Mucosa of descending colon (tissue), 3 donors: ENCODE measurements at places on chromosomes 7 and 10.

- peak; percentile 10 for DNase-seq
Observed at GRCh38 chr7:157602581-157602980, 265.8 kb downstream of the DNAJB6 start.

GRCh38 chr7:129375141-129375938 lies 58.9 kb upstream of the STRIP2 start:
- DNase-seq: no peak

DNA sequence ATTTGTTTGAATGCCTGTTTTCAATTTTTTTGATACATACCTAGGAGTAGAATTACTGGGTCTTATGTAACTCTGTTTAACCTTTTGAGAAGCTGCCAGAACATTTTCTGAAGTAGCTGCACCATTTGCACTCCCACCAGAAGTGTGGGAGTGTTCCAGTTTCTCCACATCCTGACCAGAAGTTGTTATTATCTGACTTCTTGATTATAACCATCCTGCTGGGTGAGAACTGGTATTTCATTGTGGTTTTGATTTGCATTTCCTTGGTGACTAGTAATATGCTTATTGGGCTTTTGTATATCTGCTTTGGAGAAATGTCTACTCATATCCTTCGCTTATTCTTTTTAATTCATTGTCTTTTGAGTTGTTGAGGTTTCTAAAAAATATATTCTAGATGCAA lies 117.2 kb upstream of the GLCCI1 start:
- DNase-seq: no peak

- no peak for DNase-seq
Observed at GRCh38 chr10:33122014-33122809, 164.2 kb upstream of the ITGB1 start.

DNA sequence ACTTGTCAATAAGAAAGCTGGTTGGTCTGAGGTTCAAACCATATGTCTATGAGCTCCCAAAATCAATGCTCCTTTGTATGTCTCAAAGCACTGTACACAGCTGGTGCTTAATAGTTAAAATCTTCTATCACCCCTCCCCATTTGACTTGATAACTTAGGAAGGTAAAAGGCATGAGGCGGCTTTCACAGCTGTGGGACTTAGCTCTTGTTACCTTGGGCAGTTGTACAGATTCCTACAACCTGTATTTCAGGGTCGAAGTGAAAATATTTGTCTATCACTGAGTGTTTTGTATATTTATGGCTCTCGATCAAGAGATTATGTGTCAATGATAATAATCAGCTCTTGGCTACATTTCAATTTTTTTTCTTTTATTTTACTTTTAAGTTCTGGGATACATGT lies 992 bp upstream of the KIFBP start:
- DNase-seq: no peak

DNA sequence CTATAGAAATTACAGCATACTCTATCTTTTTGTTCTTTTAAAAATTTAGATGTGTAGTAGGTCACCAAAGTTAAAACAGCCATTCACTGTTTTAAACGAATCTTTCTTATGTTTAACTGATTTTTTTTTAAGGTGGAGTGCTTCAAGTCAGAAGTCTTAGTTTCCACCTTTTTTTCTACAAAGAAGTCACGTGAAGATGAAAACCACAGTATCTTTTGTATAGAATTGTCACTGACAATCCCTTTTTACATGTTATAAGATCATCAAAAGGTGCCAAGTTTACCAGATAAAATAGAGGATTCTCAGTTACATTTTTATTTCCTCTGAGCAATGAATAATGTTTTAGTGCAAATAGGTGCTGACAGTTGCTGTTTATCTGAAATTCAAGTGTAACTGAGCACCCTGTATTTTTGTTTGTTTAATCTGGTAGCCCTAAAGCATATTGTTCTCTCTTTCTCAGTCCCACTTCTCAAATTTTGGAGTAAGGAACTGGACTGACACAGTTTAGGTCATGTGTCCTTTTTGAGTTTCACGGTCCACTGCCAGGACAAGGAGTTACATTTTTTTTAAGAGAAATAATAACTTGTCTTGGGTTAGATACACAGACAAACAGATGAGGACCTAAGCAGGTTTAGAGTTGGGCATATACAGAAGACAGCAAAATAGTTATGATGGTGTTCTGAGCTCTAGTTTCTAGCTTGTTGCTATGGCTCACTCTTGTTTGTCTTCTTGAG lies 233.2 kb upstream of the MBL2 start:
- DNase-seq: no peak

DNA sequence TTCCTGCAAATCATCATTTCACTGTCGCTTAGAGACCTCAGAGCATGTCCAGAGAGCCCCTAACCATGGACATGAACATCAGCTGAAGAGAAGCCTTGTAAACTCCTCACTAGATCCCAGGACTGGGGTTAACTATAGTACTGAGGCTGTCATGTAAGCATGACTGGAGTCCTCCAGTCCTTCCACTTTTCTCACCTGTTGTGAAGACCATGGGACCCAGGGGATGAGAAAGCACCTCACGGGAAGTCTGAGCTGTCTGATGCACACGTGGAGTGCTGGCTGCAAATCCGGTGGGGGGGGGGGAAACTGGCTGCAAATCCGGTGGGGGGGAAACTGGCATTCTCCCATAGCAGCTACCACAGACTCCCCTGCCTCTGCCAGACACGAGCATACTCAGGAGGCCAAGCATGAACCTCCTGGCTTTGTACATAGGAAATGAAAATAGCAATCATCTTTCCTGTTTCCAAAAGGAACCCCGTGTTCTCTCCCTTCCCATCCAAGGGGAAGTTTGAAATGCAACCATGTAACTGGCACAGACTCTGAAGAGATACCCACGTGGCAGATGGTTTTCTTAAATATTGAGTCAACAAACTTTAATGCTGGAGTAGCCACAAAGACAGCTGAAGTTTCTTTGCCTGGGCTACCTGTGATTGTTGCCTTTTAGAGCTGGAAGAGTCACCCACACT lies 261.4 kb downstream of the ZMYND11 start:
- DNase-seq: no peak

GRCh38 chr10:87559392-87559791 lies 54.7 kb downstream of the MINPP1 start:
- no peak for DNase-seq

DNA sequence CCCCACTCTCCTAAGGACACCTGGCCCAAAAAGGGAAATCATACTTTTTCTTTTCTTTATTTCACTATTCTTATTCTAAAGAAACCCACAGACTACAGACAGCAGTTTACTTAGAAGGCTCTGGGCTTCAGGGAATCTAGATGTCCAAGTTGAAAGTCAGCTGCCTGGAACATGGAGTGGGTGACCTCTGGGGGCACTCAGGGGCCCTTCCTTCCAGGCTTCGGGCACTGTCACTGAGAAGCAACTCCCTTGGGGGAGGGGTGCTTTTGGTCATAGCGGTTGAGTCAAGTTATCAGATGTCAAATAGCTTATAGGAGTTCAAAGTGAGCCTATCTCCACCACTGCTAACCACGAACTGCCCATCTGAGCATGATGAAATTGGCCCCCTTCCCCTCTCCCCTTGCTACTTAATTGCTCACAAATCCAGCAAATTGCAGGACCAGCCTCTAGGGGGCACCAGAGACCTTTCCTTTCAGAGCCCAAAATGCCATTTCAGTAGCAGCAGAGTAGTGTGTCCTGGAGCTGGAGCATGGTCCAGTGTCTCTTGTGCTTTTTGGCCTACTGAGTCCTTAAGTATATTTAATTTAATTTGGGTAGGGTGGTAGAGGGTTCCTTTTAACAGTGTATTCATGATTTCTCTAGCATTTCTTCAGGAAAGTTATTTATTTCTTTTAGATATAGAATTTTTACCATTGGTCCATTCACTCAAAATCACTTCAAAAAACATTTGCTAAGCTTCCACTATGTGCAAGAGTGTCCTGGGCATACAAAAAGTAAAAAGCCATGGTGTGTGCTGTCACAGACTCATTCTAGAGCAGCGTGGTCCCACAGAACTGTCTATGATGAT lies 463.8 kb downstream of the KCNMA1 start:
- peak; percentile 68 for DNase-seq

GRCh38 chr10:86888585-86889381 lies 68.6 kb downstream of the MMRN2 start:
- DNase-seq: no peak

DNA sequence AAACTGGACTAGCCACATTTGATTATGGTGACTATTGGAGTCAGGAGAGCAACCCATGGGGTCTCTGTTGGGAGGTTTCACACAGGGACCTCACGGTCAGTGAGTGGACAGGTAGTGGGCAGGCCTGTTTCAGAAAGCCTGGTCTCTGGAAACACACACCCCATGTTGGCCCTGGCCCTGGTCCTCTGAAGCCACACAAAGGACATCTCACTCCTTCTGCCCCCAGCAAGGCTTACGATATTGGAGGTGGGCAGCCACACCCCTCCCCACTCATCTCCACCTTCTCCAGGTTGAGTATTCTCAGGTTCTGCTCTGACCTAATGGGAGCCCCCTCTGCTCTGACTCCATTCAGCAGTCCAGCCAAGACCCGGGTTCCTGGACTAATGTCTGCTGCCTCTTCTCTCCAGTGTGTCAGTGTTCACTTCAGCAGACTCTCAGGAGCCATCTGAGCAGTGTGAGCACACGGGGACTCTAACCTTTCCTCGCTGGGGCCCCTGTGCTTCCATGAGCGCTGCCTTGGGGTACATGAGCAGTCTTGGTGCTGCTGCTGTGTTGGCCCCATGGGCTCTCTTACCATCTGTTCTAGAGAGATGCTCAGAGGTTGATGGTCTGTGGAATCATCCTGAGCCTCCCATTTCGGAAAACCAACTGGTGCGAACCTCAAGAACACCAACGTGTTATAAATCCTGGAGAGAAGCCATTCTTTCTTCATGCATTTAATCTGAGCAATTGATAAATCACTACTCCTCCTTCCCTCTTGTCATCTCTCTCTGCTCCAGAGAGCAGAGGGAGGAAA lies 748.6 kb downstream of the GRID1 start:
- no peak for DNase-seq

- DNase-seq: peak; percentile 62
Observed at GRCh38 chr10:77844713-77845445, 81.7 kb downstream of the DLG5 start.

DNA sequence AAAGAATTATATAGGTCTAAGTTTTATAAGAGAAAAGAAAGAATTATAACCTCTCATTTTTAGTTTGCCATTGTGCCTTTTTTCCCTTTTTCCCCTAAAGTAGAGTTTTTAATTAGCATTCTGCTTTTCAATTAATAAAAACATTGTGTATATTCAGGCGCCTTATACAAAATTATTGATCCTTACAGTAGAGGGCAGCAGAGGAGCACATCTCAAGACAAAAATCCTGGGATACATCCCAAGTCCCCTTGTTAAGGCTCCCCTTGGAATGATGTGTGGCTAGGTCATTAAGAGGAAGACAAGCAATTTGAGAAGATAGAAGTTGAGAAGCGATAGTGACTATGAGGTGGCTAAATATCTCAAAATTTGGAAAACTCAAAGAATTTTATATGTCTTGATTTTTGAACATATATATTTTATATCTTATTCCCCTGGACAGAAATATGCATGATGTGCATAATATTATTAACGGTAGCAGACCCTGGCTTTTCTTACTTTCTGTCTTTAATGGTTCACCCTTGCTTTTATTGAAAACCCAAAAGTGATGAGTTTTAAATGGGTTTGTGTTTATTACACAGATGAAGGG lies 19.1 kb upstream of the TPK1 start:
- no peak for DNase-seq

DNA sequence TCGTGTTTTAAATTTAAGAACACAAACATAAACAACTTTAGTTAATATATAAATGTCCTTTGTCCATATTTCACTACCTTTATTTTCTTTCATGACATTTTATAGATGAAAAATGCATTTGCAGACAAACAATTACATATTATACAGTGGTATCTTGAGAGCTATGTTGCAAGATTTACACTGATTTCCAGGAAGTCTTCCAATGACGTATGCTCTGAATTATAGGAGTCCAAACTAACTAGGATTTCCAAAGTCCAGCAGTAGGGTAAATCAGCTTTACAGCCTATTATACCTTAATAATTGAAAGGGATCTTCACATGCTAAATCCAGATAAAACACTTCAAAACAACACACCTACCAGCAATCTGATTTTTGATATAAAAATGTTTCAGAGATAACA lies 69.4 kb downstream of the HYCC1 start:
- DNase-seq: no peak

DNA sequence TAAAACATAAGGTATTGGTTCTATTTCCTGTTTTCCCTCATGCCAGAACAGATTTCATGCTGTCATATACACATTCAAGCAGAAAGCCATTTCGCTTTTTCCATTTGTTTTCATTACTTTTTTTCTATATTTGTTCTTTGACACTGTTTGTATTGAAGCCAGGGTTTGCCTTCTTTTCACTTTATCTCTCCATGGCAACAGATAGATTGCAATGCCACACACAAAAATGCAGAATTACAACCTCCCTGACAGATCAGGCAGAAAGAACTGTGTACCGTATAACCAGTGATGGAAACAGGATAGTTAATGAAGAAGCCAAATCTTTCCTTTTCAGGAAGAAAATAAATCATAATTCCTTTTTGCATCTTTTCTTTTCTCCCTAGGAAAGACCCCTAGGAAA lies 103.0 kb upstream of the PCGF5 start:
- DNase-seq: no peak

- no peak for DNase-seq
Observed at GRCh38 chr7:34158368-34159153, 253.2 kb downstream of the BMPER start.

GRCh38 chr10:123614888-123615287 lies 51.3 kb upstream of the GPR26 start:
- DNase-seq: no peak

GRCh38 chr7:129438839-129439651 lies 4.8 kb downstream of the STRIP2 start:
- no peak for DNase-seq

DNA sequence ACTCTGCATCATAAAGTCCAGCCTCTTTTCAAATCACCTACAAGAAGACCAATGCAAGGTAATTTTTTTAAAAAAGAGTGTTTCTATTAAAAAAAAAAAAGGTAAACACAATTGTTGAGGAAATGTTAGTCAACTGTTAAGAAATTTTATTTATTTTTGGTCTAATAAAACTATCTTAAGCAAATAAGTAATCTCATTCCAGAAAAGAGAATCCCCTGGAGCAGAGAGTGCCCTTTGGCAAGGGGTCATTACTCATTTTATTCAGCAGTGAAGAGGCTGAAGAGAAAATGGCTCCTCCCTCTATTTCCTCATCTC lies 63.4 kb upstream of the GSDME start:
- DNase-seq: no peak

DNA sequence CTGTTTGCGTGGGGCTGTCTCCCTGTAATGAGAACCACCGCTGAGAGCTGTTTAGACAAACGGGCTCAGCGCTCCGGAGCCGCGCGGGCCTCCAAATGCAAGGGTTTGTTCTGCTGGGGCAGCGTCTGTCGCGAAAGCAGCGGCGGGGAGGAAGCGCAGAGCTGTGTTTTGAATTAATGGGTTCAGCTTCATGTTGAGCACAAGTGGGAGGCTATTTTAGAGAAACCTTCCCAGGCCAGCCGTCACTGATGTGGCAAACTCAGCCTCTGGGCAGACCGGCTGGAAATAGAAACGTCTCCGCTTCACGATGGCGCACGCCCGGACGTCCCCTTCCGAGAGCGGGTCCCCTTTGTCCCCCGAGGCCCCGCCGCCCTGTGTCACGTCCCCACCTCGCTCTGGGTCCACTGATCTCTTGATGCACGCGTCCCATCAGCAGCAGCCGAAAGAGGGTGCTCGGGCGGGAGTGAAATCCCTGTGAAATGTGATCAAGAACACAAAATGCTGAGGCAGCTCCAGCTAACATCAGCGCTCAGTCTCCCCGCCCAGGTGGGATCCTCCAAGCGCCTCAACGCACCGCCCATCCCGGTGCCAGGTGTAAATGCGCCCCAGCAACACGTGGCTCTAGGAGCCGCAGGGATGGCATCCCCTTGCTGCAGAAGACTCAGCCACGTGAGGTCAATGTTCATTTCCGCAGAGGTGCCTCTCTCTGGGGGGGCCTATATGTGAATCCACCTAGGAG lies 44.9 kb downstream of the BAMBI start:
- peak; percentile 29 for DNase-seq
